Muscle of leg (tissue), 16 donors: ENCODE measurements at places on chromosomes 4 and X.
A peak's percentile ranks its signal among the peaks of the same experiment; 100 is the strongest.

GRCh38 chr4:186598686-186599085 is 43.3 kb upstream of the MTNR1A start:
- H3K4me3 ChIP-seq = no peak overlapping the region
- peaks cover 60% of the 10 kb centered on the region for H3K36me3 ChIP-seq
- no peak for DNase-seq
- H3K4me1 ChIP-seq = no peaks in the 10 kb centered on the region
- H3K27me3 ChIP-seq = no peaks in the 10 kb centered on the region

DNA sequence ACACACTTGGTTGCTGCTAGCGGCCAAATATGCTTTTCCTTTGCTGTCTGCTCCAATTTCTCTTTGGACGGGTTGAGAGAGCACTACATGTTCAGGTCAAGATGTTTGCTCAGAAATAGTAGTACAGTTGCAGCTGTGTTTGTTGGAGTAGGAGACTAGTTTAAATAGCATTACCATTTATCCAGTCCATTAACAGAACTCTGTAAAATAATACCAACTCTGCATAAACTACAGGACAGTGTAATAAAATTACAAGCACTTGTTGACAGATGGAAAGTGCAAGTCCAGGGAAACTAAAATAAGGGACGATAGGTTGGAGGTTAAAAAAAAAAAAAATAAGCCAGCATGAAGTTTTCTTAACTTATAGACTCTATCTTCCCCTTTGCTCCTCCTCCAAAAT is 20.2 kb downstream of the SLIT2 start:
- H3K4me3 ChIP-seq = no peak overlapping the region
- H3K27ac ChIP-seq = no peak overlapping the region
- H3K36me3 ChIP-seq = no peaks in the 10 kb centered on the region
- no peaks in the 10 kb centered on the region for H3K27me3 ChIP-seq

GRCh38 chrX:9267415-9267814 is 197.4 kb upstream of the TBL1X start:
- H3K27me3 ChIP-seq = peaks cover 11% of the 10 kb centered on the region
- H3K4me1 ChIP-seq = no peaks in the 10 kb centered on the region
- no peaks in the 10 kb centered on the region for H3K36me3 ChIP-seq
- DNase-seq = no peak

DNA sequence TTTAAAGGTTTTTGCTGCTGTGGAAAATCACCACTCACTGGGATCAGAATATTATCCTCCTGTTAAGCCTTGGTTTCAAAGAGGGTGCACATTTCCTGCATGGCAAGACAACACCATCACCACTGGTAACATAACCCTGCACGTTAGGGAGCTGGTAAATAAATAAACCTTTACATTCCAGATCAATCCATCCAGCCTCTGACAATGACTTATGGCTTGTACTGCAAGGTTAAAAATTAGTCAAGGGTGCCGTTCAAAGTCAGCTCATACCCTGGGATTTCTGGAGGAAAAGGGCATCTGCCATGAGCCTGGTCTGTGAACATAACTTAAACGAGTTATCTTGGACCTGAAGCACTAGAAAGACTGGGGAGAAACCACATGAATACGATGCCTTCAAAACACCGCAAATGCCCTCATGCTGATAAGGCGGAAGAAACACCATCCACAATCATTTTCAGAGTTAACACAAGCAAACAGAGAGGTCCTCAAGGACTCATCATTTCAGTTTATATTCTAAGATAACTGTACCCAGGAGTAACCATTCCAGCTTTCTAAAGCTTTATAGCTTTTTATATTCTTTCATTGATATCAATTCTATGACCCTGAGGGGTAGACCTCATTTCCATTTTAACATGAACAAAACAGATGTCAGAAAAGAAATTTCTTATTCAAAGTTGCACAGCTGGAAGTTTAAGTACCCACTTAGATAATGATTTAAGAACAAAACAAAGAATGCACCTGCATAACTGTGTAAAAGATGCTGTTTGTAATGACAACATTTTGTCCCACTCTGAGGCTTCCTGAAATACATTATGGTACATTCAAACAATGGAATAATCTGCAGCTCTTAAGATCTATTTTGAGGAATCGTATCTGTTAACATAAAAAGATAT is 103.1 kb downstream of the NPNT start:
- H3K36me3 ChIP-seq = no peaks in the 10 kb centered on the region
- no peak for DNase-seq
- no peak overlapping the region for H3K27ac ChIP-seq
- H3K27me3 ChIP-seq = no peaks in the 10 kb centered on the region

DNA sequence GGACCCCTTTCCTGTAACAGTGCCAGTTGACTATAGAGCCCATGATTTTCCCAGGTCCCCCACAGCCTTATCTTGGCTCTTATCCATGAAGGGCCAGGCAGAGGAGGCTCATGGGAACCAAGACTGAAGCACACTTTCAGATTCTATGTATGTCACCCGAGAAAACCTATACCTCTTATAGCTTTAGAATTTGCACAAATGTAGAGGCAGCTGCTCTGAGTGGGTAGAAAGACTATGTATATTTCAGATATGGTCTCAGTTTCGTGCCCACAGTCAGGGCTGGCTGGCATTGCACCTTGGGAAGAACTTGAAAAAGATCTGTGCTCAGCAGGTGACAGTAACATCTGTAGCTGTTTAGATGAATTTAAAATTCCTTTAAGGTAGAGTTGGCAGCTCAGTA is 8.3 kb upstream of the LNX1 start:
- H3K36me3 ChIP-seq = no peaks in the 10 kb centered on the region
- H3K27me3 ChIP-seq = no peaks in the 10 kb centered on the region
- peaks cover 19% of the 10 kb centered on the region for H3K4me1 ChIP-seq

DNA sequence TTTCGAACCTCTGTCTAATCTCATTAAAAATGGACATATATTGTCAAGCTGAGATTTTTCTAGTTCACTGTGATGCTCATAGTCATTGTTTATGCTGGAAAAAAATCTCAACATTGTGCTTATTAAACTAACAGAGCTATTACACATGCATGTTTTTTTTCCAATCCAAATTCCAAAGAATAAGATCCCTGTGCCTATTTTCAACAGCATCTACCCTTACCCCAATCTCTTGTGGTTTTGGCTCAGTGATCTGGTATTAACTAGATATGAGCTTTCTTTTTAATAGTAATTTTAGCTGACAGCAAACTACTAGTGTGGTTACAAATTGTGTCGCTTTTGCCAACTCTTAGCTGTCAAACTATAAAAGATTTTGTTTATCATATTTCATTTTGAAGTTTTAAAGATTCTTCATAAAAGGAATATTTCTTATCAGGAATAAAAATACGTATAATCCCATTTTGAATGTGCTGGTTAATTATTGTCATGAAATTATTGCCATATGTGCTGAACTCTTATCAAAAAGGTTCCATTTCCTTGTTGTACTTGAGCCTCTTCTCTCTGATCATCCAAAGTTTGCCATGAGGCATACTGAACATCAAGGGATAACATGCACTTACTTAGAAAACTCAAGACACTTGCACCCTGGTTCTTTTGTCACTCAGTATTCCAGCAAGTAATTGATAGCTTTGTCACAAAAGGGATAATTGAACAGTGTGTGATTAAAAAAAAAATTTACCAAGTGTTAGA is 241.2 kb downstream of the ARHGAP24 start:
- no peak for DNase-seq
- H3K27me3 ChIP-seq = no peaks in the 10 kb centered on the region
- H3K36me3 ChIP-seq = peaks cover 2% of the 10 kb centered on the region
- no peak overlapping the region for H3K4me3 ChIP-seq

- peak; percentile 27 for DNase-seq
- no peak overlapping the region for H3K4me3 ChIP-seq
- peaks cover 12% of the 10 kb centered on the region for H3K27me3 ChIP-seq
- no peaks in the 10 kb centered on the region for H3K36me3 ChIP-seq
- H3K4me1 ChIP-seq = peaks cover 7% of the 10 kb centered on the region
Measured at GRCh38 chrX:133365871-133366611, 49.2 kb downstream of the GPC4 start.

DNA sequence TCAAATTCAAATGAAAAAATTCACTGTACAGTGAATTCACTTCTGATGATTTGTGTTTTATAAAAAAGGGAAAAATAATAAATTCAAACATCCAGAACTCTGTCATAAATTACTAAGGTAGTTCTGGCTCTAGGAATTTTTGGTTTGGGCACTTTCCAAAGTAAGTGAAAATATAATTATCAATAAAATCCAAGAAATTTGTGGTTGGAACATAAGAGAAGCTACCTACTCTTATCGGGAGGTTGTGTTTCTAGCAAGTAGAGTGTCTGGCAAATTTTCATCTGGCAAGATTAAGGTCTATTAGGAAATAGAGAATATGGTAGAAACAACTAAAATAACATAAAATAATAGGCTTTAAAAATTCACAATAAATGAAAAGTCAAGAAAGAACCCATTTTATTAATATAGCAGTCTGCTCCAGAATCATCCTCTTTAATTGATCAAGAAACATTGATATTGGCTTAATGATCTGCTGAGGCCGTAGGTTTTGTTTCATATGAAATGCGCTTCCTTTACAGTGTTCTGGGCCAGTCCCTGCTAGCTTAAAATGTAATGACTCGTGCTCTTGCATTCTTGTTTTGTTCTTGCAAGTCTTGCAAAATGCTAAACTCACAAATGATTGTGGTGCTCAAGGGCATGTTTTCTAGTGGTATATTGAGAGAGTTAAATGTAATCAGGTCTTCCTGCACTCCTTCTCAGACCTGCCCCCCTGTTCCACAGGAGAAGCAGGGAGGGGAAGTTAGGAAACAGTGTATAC is 331.4 kb downstream of the RAPGEF2 start:
- DNase-seq = no peak
- H3K27ac ChIP-seq = no peak overlapping the region
- H3K27me3 ChIP-seq = no peaks in the 10 kb centered on the region
- H3K4me1 ChIP-seq = no peaks in the 10 kb centered on the region
- no peaks in the 10 kb centered on the region for H3K36me3 ChIP-seq
- H3K4me3 ChIP-seq = no peak overlapping the region

DNA sequence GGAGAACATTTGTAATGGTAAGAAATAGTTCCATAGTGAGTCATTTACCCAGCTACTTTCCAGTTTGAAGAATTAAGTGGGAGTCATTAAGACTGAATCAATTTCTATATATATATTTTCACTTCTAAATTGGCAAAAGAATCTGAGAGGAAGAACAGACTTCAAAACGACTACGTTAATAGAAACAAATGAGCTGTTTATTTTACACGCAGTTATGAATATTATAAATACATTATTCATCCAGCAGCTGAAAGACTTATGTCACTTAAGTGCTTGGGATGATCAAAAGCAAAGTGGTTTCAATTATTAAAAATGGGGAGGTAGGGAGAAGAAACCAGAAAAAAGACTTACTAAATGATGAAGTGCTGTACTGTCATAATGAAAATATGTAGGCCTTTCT is 260.5 kb upstream of the DDX53 start:
- H3K4me1 ChIP-seq = no peaks in the 10 kb centered on the region
- H3K4me3 ChIP-seq = no peak overlapping the region
- H3K27me3 ChIP-seq = no peaks in the 10 kb centered on the region

GRCh38 chr4:95256108-95256835 is 292.5 kb downstream of the UNC5C start:
- H3K4me3 ChIP-seq = no peak overlapping the region
- H3K4me1 ChIP-seq = no peaks in the 10 kb centered on the region

GRCh38 chr4:24611575-24611974 is 27.2 kb upstream of the DHX15 start:
- H3K4me3 ChIP-seq = no peak overlapping the region
- H3K27me3 ChIP-seq = no peaks in the 10 kb centered on the region
- H3K27ac ChIP-seq = no peak overlapping the region
- no peak for DNase-seq

DNA sequence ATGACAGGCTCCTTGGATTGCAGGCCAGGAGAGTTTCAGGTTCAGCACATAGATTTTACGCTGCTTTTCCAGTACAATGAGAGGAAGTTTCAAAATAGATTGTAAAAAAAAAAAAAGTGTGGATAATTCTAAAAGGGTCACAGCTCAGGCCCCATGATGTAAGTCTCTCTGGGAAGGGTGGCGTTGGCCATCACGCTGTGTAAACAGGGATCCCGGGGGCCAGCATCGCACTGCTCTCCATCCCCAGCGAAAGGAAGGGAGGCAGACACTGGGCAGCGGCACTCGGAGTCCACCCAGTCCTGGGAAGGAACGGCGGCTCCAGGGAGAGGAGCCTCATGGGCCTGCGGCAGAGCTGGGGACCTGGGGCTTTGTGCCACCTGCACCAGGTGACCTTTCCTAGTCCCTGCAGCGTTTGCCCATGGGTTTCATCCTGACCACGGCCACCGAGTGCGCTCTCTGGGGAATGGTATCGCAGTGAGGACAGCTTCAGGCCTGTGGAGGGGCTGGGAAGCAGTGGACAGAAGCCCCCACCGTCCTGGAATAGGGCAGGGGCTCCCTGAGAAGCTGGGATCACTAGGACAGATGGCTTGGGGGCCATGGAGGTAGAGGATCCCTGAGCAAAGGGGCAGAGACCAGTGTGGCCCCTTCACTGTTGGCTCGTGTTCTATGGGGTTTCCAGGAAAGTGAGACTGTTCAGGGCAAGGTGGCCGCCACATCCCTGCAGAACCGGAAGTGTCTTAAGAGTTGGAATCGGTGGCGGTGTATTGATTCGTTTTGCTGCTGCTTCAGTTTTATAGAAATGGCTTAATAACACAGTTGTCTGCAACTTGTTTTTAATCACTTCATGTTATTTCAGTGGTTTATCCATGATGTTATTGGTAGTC is 38.9 kb downstream of the RGS12 start:
- peaks cover 18% of the 10 kb centered on the region for H3K4me1 ChIP-seq
- H3K27ac ChIP-seq = peak overlapping the region; percentile 82
- DNase-seq = no peak
- peaks cover 5% of the 10 kb centered on the region for H3K36me3 ChIP-seq
- no peaks in the 10 kb centered on the region for H3K27me3 ChIP-seq

GRCh38 chr4:67499799-67500198 is 45.5 kb downstream of the CENPC start:
- no peak overlapping the region for H3K27ac ChIP-seq
- no peaks in the 10 kb centered on the region for H3K4me1 ChIP-seq
- no peak overlapping the region for H3K4me3 ChIP-seq
- peaks cover 14% of the 10 kb centered on the region for H3K36me3 ChIP-seq
- DNase-seq = no peak

- H3K27me3 ChIP-seq = peaks cover 34% of the 10 kb centered on the region
- H3K4me1 ChIP-seq = no peaks in the 10 kb centered on the region
- no peak overlapping the region for H3K27ac ChIP-seq
- DNase-seq = peak; percentile 72
- H3K4me3 ChIP-seq = no peak overlapping the region
Measured at GRCh38 chrX:10022580-10023245, 55.6 kb downstream of the CLDN34 start.

- H3K27ac ChIP-seq = no peak overlapping the region
- no peak overlapping the region for H3K4me3 ChIP-seq
- H3K36me3 ChIP-seq = no peaks in the 10 kb centered on the region
- no peak for DNase-seq
Measured at GRCh38 chr4:78622253-78622979, 70.8 kb downstream of the ANXA3 start.

GRCh38 chrX:49190821-49191573 is 4.8 kb upstream of the PRICKLE3 start:
- peak; percentile 100 for DNase-seq
- H3K27ac ChIP-seq = peak overlapping the region; percentile 80
- H3K27me3 ChIP-seq = no peaks in the 10 kb centered on the region
- peak overlapping the region; percentile 71 for H3K4me3 ChIP-seq
- H3K4me1 ChIP-seq = peaks cover 6% of the 10 kb centered on the region
- no peaks in the 10 kb centered on the region for H3K36me3 ChIP-seq

- no peak for DNase-seq
- H3K4me1 ChIP-seq = no peaks in the 10 kb centered on the region
- no peak overlapping the region for H3K4me3 ChIP-seq
- no peaks in the 10 kb centered on the region for H3K36me3 ChIP-seq
- no peaks in the 10 kb centered on the region for H3K27me3 ChIP-seq
Measured at GRCh38 chr4:152359208-152360044, 176.5 kb downstream of the FBXW7 start.
